ENCODE measurements at places on chromosomes 4 and X.

DNA sequence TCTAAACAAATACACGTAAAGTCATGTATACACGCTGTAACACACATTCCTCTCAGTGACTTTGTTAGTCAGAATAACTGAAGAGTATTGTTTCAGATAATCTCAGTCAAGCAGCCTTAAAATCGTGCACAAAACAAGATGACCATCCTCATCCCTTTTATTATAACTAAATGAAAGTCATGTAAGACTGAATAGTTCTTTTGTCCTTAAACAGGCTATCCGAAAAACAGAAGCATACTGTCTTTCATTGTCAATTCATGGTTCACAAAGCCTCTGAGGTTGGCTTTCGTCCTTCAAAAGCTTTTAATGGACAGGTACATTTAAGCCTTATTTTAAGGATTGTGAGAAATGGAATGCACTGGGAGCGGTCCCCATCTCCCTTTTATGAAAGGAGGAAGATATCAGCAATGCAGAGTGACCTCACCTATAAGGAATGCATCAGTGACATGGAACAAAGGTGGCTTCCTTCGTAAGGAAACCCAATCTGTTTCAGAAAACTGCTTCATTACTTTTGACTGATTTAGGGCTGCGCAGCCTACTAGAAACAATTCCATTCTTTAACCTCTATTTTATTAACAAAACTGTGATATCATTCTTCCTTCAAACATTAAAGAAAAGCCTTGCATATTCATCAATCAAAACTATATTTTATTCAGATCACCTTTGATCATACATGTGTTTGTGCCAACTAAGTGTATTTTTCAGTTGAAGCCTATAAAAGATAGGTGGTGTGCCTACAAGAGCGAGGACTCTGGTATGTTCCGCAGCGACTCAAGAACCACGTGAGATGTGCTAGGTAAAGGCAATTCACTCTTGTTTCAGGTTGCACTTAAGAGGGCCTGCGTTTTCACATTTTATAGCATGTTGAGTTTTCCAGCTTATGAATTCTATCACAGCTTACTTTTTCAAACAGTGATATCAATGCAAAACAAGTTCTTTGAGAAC, 19.2 kb downstream of the SH3RF1 start:
- no peak for DNase-seq

DNA sequence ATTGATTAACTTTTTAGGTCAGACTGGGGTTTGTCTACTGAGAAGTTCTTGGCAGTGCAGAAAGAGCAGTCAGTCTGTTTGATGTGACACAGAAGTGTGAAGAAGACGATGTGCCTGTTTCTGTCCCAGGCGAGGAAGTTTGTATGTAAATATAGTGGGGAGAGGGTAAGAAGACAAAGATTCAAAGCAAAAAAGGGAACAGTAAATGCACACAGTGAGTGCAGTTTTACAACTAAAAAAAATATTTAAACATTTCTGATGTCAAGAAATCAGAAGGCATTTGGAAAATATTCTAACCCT, 264.9 kb downstream of the RAPGEF2 start:
- no peak for DNase-seq

DNA sequence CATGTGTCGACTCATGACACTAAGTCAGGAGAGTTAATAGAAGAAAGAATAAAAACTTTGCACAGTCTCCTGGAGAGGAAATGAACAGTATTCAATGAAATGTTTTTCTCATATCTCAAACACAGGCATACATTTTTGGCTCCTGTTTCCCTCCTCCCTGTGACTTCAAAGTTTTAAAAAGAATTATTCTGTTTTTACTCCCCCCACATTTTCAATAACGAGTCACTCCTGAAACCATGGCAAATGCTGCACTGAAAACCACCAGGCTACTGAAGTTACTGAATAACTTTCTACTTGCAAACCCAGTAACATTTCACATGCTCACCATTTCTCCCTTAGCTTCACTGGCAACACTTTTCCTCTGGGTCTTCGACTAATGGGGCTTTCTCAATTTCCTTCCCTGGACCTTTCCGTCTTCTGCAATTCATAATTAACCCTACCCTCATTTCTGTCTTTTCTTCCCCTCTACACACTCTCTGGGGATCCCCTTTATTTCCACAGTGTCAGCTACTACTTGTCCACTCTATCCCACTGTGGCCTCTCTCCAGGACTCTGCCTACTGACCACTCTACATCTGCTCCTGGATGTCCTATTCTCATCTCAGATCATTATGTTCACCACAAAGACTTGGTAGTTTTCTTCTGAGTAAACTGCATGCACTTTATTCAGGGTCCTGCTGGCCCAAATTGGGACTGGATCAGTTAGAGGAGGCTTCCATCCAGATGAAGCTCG, 225.8 kb upstream of the ETNPPL start:
- no peak for DNase-seq

DNA sequence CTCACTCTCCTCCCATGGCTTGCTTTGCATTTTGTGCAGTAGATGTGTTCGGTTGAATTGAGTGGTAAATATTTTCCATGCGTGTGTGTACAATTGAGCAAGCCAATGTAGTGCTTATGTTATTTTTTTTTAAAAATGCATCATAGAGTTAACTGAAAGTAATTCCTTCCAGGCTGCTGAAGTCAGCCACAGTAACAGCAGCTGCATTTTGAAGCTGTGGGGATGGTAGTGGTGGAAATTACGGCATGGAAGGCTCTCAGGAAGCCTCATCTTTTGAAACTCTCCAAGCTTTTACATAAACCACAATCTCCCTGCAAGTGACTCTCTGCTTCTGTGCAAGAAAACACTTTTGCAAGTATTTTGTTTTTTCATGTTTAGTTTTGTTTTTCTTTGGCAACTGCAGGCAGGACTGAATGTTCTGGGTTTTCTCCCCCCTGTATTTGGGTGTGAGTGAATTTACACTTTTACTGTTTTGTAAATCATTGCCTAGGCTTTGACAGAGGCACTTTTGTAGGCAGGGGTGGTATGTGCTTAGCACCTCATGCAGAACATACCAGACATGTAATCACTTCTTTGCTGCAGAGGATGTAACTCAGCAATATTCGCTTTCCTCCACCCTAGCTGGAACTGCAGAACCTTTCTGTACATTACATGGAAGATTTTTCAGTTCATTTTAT, 56.2 kb downstream of the LRRC66 start:
- DNase-seq = peak; percentile 33

- no peak for DNase-seq
Observed at GRCh38 chr4:61245069-61245714, 45.1 kb downstream of the ADGRL3 start.

DNA sequence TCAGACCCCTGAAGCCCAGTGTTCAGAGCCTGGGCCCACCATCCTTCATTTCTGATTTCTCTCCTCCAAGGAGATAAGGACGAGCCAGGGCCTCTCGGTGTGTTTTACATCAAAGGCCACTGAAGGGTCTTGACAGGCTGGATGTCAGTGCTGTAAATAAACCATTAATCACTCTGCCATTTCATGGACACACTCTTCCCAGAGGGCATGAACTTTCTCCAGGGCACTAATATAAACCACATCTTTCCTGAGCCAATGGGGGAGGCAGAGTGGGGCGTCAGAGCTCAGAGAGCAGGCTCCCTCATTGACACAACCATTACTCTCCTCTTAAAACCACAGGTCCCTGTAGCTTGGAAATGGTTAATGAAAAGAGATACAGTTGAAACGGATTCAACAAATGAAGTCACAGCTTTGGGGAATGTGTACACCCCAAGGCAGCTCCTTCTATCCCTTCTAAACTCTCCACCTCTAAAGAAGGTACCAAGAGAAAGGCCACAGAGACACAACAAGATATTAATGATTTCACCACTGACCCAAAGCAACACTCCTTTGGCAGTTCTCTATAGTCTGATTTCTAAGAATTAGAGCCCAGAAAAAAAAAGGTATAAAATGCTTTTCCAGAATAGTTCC, 200.6 kb downstream of the CHIC2 start:
- no peak for DNase-seq

DNA sequence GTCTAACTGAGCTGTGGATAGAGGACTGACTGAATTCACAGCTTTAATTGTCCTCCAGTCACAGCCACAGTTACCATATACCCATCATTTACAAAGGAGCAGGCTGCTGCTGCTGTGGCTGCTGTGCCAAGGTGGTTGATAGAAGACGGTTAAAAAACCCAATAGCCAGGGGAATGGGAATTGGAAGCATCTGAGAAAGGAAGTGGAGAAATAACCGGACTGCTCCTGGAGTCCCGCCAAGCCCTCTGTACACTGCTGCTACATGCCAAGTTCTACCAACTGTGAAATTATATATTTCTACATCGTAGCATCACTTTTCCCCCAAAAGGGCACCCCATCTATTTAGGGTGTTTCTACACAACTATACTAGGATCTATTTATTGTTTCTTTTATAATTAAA, 279.7 kb upstream of the ARX start:
- DNase-seq = no peak

GRCh38 chr4:108052558-108053120, 63.0 kb downstream of the HADH start:
- DNase-seq = no peak

DNA sequence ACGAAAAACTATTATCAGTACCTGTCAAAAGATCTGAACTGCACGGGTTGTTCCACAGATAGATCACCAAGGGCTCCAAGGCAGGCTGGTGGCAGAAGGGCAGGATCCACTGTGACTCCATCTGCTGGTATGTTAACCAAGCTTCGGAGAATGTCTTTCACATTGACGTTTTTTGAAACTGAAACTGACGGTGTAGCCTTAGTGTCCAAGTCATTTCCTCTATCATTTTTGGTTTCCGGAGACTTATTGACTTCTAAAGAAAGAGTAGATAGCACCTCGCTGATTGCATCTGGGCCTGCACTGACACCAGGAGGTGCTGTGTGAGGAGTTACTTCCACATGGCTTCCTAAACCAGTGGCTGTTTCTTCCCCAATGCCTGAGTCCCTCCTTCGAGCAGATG, 186.9 kb downstream of the LRBA start:
- DNase-seq = no peak

DNA sequence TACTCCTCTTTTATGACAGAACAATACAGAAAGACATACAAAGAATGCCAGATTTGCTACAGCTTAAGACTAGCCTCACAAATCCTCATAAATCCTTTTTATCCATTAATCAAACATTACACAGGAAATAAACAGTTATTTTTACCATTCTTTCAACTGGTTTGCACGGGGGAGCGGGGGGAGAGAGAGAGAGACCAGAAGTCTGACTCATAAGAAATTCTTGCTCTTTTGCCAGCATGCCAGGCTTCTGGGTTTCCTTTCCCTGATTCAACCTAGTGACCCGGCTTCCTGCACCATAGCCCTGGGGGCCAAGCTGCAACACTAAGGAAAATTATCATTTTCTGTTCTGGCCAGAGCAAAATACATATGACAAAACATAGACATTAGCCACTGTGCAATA, 6.8 kb upstream of the RRAGB start:
- no peak for DNase-seq

- DNase-seq = no peak
Observed at GRCh38 chrX:48083706-48084105, 12.3 kb upstream of the ZNF630 start.

- no peak for DNase-seq
Observed at GRCh38 chrX:368811-369562, 17.7 kb downstream of the PPP2R3B start.

DNA sequence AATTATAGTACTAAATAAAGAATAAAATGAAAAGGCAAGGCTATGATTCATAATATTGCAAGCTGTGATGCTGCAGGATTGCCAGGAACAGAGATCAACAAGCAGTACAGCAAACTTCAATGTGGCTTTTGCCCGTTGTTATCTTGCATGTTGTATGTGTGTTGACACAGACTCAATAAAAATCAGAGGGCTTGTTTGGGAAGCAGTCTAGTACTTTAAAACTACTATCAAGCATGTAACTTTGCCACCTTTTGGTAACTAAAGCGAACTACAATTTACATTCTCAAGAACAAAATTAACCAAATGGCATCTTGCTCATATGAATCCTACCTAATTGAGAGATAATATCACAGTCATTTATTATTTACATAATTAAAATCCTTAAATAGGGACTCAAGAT, 79.8 kb upstream of the GPM6A start:
- no peak for DNase-seq

- no peak for DNase-seq
Observed at GRCh38 chr4:134276476-134276875, 74.9 kb upstream of the PABPC4L start.

DNA sequence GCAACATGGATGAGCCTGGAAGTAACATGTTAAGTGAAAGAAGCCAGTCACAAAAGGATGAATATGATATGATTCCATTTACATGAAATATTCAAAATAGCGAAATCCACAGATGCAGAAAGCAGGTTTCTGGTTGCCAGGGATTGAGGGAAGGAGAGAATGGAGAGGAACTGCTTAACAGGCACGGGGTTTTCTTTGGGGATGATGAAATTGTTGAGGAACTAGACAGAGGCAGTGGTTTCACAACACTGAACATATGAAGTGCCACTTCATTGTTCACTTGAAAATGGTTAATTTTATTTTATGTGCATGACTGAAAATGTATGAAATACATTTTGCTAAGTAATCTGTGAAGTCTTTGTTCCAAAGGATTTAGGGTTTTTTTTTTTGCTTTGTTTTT, 182.5 kb upstream of the TBL1X start:
- no peak for DNase-seq

DNA sequence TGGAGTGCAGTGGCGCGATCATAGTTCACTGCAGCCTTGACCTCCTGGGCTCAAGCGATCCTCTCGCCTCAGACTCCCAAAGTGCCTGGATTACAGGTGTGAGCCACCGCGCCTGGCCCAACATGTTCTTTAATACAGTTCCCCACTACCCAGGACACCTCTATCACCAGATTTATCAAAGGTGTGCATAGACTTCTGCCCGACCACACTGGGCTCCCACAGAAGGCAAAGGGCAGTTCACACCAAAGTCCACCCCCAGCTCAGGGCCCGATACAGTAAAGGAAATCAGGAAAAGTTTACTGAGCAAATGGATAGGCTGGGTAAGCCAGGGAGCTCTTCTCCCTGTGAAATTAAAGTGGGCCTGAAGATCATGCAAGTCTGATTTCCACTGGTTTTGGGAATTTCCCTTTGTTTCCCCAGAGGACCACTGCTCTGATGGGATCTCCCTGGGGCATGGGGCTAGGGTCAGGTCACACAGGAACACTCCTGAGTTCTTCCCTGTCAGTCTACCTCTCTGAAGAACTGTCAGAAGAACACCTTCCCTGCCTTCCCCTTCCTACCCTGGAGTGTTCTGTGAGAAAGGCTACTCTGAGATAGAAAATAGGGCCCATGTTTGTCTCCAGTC, 17.7 kb upstream of the PIM2 start:
- DNase-seq = no peak

Data from left hindlimb (tissue), 1 donor.